SW480 (cell line): ENCODE measurements at places on chromosomes 7 and 10.

DNA sequence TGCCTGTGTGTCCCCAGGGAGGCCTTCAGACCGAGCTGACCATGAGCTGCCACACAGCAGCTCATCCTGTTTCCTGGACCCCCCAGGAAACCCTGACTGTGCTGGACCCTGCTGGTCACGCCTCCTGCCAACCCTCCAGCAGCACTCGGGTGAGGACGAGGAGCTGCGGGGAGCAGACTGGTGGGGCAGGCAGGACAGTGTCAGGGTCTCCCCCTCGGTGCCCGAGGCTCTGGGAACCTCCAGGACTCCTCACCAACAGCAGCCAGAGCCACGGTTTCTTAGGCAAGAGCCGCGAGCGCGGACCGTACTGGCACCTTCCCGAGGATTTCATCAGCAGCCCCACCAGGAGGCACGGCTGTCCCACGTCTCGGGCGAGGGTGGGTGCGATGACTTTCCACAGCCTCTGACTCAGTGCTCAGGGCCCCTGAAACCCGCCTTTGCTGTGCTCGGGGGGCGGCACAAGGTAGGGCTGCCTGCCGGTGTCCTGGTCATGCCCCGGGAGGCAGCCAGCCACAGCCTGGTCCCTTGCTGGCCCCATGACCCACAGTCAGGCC, 186.9 kb downstream of the ELFN1 start:
- no peak for DNase-seq

GRCh38 chr7:41855798-41856197, 152.9 kb upstream of the INHBA start:
- no peak for DNase-seq

DNA sequence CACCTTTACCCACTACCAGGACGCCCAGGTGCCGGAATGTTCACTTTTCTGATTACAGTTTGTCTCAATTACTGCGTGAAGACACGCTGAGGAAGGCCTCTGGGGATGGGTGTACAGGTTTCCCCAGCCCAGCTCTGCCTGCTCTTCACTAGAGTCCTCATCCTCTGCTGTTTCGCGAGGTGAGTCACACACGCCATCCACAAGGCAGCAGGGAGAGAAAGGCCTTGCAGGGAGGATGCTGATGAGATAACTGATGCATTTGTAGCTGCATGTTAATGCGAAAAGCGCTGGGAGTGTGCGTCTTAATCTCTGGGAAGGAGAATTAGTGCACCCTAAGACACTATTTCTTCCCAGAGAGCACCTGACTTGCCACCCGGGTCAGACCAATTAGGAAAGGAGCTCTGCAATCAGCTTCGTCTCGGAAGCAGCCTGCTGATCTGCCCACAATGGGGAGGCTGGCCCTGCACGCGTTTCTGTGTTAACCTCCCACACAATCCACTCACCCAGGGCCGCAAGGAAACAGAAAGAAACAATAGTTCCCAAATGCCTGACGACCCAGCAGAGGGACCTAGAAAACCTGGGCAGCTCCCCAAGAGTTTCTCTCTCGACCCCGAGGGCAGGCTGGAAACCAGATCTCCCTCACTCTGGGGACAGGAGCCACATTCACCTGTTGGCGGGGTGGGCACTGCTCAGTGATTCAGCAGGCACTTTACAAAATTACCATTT, 578.7 kb downstream of the GLRX3 start:
- no peak for DNase-seq

DNA sequence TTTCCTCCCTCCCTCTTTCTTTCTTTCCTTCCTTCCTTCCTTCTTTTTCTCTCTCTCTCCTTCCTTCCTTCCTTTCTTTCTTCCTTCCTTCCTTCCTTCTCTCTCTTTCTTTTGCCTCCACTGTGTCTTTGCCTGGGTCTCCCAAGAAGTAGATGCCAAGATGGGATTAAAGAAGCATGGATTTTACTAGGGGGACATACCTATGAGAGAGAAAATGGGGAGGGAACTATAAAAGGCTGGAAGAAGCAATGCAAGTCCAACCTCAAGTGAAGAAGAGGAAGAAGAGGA, 33.3 kb upstream of the CRTAC1 start:
- DNase-seq, result no peak

DNA sequence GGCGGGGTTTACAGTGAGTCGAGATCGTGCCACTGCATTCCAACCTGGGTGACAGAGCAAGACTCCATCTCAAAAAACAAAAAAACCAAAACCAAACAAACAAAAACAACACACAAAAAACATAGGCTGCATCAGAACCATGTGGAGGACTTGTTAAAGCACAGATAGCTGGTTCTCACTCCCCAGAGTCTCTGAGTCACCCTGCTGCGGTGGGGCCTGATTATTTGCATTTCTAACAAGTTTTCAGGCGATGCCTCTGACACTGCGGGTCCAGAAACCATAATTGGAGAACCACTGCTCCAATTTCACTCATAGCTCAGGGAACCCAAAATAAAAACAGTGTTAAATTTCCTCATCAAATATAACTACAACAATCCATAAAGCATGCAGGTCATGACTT, 816.7 kb downstream of the MAGI2 start:
- DNase-seq, result no peak

GRCh38 chr7:17713584-17713983, 226.7 kb downstream of the SNX13 start:
- no peak for DNase-seq

GRCh38 chr7:3210531-3210930, 90.5 kb upstream of the SDK1 start:
- DNase-seq, result no peak

DNA sequence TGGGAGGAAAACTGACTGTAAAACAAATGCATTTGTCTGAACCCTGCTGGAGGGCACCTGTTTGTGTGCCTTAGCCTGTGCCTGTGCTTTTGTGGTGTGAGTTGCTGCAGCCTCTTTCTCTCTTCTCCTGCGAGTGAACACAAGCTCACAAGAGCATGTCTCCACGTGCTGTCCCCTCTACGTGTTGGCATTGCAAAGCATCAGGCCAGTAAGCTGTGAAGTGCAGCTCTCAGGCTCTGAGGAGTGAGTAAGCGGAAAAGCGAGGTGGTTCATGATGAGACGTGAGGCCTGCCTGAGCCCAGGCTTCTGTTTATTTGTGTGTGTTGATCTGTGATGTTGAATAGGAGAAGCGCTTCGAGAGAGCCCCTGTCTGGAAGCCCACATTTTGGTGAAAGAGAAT, 85.6 kb upstream of the PDCD4 start:
- DNase-seq, result no peak

DNA sequence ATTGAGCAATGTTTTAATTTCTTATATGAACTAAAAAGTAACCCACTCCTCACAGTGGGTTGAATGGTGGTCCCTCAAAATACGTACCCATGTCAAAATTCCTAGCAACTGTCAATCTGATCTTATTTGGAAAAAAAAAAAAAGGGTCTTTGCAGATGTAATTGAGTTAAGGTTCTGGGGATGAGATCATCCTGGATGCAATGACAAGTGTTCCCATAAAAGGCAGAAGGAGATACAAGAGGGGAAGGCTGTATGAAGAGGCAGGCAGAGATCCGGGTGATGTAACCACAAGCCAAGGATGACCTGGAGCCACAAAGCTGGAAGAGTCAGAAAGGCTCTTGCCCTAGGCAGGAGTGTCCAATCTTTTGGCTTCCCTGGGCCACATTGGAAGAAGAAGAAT, 516.3 kb upstream of the MKI67 start:
- no peak for DNase-seq

GRCh38 chr7:30155481-30155880, 20.7 kb downstream of the MTURN start:
- no peak for DNase-seq

- DNase-seq, result no peak
Measured at GRCh38 chr10:91460681-91461080, 50.5 kb downstream of the HECTD2 start.
